ENCODE measurements at places on chromosomes 7 and 10.

GRCh38 chr10:67114945-67115344 lies 189.1 kb downstream of the LRRTM3 start:
- no peak for ATAC-seq

GRCh38 chr10:112363696-112364688 lies 9.9 kb upstream of the ACSL5 start:
- ATAC-seq, result no peak

DNA sequence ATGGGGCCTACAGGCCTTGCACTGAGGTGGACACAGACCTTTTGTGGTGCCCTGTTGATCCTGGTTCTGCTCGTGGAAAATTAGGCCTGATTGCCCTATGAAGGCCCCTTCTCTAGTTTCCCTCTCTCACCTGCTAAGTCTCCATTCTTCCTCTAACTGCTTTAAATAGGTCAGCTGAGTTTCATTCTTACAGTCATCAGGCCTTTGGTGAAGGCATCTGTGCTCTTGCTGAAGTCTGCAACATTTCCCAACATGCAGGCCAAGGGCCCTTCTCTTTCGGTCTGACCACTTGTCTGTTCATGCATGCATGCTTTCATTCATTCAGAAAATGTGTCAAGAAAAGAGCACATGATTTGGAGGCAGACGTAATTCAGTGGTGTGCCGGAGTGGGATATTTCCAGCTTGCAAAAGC lies 244.0 kb downstream of the BUB3 start:
- no peak for ATAC-seq

GRCh38 chr7:50226669-50227068 lies 77.8 kb upstream of the IKZF1 start:
- ATAC-seq, result no peak

DNA sequence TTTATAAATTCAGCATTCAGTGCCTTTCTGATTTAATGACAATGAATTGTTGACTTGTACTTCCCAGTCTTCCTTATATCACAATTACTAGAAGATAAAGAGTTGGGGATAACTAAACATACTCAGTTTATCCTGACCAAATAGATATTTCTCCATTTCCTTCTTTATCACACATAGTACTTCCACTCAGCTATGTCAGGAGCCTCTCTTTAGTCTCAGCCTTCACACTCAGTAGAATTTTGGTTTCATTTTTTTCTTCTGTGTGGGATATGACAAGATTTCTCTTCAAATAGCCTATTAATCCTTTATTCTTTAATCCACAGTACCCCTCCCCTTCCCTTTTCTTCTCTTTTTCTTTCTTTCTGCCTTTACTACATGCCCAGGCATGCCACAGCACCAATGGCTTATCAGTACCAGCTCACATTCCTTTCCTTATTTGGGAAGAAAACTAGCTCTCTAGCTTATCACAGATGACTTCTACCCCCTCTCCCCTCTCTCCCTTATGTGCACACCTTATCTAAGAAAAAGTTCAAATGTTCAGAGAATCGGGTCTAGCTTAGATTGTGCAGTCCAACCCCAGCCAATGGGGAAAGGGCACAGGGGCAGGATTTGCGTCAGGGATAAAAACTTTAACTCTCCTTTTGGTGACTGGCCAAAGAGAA lies 109.0 kb downstream of the PHF14 start:
- ATAC-seq, result no peak

DNA sequence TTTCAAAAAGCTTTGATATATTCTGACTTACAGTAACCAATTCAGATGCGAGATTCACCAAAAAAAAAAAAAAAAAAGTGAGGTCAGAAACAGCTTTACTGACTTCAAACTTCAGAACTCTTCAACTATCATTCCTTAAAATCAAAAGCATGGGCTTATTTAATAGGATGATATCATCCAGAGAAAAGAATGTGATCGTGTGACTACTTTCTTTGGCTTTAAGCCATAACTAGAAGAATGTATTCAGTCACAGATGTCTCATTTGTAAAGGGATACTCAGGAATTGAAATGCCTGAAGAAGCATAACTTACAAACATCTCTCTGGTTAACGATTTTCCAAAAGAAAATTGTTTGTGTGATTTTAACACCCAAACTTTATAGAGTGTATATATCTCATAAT lies 11.5 kb downstream of the TPK1 start:
- no peak for ATAC-seq

- no peak for ATAC-seq
Observed at GRCh38 chr10:13650961-13651360, 64.2 kb downstream of the PRPF18 start.

DNA sequence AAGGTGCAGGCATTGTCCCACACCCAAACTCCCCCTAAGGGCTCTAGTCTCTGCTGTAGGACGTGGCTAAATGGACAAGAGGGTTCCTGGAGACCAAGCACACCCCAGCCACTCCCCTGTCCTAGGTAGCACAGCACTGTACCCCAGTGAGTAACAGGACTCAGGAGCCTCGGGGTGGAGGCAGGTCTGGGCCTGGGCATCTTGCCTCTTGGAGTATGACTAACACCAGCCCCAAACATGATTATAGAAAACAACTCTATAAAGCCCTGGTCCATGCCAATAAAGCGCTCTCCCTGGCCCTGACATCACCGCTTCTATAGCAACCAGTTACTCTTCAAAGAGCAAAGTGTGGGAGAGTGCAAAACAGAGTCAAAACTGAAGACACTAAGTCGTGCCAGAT lies 195.0 kb downstream of the CALN1 start:
- no peak for ATAC-seq

DNA sequence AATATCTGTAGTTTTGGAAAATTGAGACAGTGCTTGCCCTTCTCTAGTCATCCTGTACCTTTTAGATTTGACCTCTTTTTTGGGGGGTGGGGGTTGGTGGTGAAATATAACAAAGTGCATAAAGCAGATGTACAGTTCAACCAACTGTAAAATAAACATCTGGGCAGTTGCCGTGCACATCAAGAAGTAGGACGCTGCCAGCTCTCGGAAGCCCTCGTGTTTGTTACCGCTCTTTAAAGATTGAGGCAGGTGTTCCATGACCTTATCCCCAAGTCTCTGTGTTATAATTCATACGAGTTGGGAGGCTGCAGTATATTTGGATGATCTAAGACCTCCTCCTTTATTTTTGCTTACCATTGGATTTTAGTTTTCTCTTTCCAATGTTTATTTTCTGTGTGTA lies 55.1 kb downstream of the SDK1 start:
- ATAC-seq, result no peak

DNA sequence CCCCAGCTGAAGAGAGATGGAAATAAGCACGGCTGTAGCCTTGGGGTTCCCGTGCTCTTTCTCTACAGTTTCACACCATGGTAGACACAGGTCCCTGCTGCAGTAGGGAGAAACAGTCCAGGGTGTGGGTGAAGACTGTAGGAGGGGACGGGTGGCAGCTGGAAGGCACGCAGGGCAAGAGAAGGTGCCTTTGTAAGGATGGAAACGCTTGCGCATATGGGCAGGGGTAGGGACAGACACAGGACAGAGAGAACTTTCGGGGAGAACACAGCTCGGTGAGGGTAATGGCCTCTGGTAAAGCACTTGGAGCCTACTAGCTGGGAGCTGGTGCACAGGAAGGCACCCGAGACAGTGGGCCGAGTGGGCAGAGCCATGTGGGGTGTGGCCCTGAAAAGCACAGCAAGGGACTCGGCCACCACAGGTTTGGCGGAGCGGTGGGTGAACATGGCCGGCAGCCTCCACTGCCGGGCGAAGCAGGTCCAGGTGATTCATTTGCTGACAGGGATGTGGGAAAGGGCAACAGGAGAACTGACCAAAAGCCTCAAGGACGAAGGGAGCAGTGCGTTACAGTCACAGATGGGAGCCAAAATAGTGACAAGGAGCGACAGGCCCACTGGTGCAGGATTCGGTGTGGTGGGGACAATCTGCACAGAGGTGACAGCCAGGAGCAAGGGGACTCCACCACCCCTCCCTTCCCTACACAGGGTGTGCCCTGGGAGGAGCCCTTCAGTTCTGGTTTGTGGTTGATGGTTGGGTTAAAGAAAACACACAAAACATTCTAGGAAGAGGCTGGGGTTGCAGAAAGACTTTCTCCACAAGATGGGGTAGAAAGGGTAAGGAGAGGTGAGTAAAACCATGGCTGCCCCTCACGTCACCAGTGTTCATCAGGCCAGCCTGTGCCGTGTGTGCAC lies 97.1 kb downstream of the VOPP1 start:
- ATAC-seq, result no peak

- ATAC-seq, result no peak
Observed at GRCh38 chr7:93756890-93757289, 133.7 kb downstream of the TFPI2 start.

DNA sequence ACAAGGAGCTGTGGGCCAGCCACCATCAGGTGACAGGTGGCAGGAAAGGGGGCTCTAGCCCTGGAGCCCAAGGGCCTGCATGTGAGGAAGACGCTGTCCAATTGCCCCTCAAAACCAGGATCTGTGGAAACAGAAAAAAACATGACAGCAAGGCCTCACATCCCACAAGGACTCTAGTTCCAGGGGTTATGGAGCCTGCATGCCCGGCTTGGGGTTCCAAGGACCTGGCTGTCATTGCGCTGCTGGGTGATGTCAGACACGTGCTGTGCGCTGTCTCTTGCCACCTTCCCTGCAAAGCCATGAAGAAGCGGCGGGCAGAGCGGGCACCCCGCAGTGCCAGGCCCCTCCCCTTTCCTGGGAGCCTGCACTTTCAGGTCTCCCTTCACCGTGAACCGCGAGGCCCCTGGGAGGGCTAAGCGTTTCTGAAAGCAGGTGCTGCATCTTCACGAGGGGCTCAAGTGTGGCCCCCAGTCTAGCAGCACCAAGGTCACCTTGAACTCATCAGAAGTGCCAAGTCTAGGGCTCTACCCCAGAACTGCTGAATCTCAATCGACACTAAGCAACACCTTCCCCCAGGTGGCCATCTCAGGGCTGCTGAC lies 15.1 kb upstream of the CRYGN start:
- ATAC-seq, result no peak

- ATAC-seq, result no peak
Observed at GRCh38 chr7:13057462-13058200, 370.2 kb downstream of the ARL4A start.

DNA sequence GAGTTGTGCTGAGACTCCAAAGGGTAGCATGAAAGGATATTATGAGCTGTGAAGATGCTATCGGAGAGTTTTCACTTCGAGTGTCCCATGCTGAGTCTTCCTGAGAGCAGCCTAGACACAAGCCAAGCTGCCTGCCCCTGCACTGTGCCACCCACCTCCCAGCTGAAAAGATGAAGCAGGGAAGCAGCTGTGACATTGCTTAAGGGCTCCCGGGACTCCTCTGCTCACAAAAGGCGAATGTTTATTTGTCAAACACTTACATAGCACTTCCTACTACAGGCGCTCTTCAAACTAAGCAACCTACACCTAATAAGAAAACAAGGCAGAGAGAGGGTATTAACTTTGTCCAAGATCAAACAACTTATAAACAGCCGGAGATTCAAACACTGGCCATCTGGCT lies 95.6 kb downstream of the OSBPL3 start:
- ATAC-seq, result no peak

GRCh38 chr10:32962521-32962920 lies 4.5 kb upstream of the ITGB1 start:
- ATAC-seq, result no peak

DNA sequence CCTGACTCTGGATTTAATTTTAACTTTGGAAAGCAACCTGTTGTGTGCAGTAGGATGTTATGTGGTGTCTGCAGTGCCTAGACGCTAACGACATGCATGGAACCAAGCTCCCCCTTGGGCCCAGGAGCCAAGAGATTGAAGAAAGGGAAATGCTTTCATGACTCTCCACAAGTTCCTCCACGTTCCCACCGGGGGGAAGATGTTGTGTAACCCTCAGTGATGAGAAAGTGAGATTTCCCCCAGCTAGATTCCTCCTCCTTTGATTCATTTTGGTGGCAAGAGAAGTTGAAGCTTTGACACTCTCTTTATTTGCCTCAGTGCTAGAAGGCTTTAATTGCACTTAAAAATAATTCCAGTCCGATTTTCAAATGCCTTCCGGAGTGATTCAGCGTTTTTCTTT lies 157.9 kb upstream of the INSYN2A start:
- no peak for ATAC-seq

DNA sequence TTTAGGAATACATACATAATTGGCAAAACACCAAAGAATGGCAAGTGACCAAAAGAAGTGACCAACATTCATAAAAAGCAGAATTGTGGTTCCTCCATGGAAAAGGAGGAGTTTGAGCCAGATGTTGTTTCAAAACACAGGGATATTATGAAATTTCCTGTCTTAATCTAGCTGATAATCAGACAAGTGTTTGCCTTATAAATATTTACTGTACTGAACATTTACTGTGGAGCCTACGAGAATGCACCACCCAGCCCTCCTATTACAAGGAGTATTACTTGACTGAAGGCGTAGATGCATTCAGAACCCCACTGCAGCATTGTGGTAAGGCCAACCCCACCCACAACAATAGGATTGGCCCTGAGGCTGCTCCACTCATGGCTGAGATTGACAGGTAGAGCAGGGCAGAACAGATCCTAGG lies 118.9 kb downstream of the AKR1D1 start:
- ATAC-seq, result no peak

DNA sequence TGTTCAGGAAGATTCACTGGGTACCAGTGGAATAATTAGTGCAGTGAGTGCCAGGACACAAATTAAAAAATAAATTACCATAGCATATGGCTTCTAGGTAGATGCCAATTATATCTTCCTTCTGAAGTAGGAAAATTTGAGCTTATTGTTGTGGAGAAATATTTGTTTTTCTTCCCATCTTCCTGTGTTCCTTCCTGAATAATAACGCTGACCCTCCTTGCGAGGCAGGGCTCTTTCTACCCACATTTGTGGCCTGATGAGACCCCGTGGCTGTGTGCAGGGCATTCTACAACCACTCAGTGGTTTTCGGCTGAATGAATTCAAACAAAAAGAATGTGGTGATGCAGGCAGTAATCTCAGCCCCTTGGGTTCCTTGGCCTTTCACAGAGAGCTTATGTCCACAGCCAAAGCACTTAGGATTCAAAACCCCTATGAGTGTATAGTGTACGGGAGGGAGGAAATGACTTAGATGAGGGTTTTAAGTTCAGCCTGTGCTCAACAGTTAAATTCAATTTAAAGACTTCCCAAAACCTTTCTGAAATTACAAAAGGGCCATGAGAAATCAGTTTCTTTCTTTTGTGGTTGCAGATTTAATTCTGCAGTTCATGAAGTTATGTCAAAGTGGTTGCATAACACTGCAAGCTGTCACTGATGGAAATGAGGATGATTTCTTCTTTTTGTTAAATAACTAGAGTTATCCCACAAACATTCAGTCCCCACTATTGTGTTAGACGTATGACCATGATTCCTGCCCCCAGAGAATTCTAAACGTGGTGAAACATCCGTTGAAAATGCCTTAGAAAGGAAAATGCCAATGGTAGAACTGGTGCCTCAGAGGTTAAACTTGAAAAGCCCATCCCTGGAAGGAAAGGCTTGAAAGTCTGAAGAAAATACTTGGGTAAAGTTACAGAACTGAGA lies 255.3 kb downstream of the FZD1 start:
- no peak for ATAC-seq

DNA sequence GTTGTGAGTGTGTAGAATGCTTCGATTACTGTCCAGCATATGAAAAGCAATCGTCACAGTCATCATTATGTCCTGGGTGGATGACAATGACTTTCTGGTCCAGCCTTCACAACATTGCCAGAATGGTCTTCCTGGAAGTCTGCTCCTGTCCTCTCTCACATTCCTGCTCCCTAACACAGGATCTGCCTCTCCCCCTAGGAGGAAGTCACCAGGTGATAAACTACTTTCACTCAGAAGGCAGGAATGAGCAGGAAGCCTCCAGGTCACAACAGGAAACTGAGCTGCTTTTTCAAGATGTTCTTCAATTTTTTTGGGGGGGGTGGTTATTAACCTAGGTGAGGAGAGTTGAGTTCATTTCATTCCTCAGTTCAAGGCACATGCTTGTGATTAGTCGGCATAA lies 13.6 kb upstream of the GPNMB start:
- no peak for ATAC-seq

- ATAC-seq, result no peak
Observed at GRCh38 chr7:38699471-38699870, 68.3 kb upstream of the AMPH start.
